ENCODE measurements at places on chromosomes 1 and 21. TPM values are rescaled to one million over a fixed set of nuclear protein-coding genes. Genes with fewer than 3 reads are reported as not detected.

DNA sequence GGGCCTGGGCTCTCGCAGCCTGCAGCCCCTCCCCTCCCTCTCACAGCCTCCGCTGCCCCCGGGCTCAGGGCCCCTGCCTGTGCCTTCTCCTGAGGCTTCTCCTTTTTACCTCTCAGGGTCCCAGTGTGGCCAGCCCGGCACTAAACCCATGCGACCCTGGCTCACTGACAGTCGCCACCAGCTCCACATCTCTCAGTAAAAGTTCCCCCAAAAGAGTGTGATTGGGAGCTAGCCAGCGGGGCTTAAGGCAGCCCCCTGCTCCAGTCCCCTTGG lies 26.6 kb downstream of the PDE9A start:
- DNase-seq, result no peak
- H3K36me3 ChIP-seq, result no peaks in the 10 kb centered on the region
- H3K4me3 ChIP-seq, result no peak overlapping the region
- peaks cover 57% of the 10 kb centered on the region for H3K4me1 ChIP-seq
- no peaks in the 10 kb centered on the region for H3K27me3 ChIP-seq

DNA sequence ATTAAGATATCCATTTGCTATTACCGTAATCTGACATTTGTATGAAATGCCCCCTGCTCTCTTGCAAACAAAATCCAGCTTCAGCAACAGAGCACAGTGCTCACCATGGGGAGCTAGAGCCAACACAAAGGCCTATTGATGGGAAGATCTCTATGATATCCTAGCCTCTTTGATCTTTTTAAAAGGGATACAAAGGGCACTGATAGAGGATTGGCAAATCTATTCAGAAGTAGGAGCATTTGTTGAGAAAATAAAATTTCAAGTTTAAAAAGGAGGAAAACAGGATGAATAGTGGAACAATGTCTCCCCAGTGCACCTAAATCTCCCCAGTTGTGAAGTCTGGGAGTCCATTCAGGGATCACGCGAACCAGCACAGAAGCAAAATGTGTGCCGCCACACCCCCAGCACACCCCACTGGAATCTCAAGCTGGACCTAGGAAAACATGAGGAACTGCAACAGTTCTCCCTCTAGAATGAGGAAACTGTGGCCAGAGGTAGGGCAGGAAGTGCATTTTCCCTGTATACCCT lies 32.2 kb downstream of the MRAP start:
- H3K4me3 ChIP-seq, result no peak overlapping the region
- H3K36me3 ChIP-seq, result peaks cover 75% of the 10 kb centered on the region
- H3K4me1 ChIP-seq, result peaks cover 9% of the 10 kb centered on the region
- H3K27ac ChIP-seq, result no peak overlapping the region
- DNase-seq, result no peak
- no peaks in the 10 kb centered on the region for H3K27me3 ChIP-seq

GRCh38 chr1:168913711-168914463 lies 184.9 kb upstream of the DPT start:
- no peaks in the 10 kb centered on the region for H3K36me3 ChIP-seq
- peaks cover 7% of the 10 kb centered on the region for H3K27me3 ChIP-seq
- no peak for DNase-seq
- no peak overlapping the region for H3K27ac ChIP-seq

- H3K36me3 ChIP-seq, result peaks cover 17% of the 10 kb centered on the region
- no peaks in the 10 kb centered on the region for H3K27me3 ChIP-seq
- no peak overlapping the region for H3K4me3 ChIP-seq
- no peak overlapping the region for H3K27ac ChIP-seq
Measured at GRCh38 chr1:24452922-24453485, 37.4 kb downstream of the NIPAL3 start.

- H3K4me3 ChIP-seq, result peak within 1 kb of the TSS; percentile 96
- H3K4me1 ChIP-seq, result peaks cover 35% of the 10 kb centered on the region
- H3K27me3 ChIP-seq, result no peaks in the 10 kb centered on the region
Measured at GRCh38 chr1:232950197-232951176, at the start of gene NTPCR. NTPCR (plus strand) TSS chr1:232950611; CDS start chr1:232950711, 100 bp downstream.

DNA sequence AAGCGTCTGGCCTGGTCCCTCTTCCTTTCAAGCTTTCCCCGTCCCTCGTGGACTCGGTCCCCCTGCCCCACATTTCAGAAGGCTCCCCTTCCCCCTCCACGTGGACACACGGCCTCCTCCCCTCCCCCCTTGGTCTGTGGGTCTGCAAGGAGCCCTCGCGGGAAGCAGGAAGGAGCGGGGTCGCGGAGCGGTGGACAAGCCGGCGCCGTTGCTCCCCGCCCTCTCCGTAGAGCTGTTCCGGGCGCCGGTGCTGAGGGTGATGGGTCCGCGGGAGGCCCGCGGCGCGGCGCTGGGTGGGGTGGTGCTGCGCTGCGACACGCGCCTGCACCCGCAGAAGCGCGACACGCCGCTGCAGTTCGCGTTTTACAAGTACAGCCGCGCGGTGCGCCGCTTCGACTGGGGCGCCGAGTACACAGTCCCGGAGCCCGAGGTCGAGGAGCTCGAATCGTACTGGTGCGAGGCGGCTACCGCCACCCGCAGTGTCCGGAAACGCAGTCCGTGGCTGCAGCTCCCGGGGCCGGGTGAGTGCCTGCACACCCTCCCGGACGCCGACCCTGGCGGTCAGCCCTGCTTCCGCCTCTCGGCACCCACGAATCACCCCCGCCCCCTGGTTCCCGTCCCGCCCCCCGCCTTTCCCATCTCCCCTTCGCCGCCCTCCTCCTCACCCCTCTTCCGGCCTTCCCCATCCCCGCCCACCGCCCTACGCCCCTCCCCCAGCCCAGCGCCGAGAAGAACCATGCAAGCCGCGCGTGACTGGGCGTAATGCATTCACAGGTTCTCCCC lies 5.3 kb downstream of the FCRLB start:
- H3K4me1 ChIP-seq, result peaks cover 62% of the 10 kb centered on the region
- H3K4me3 ChIP-seq, result peak overlapping the region; percentile 93
- peaks cover 26% of the 10 kb centered on the region for H3K27me3 ChIP-seq

GRCh38 chr1:226915672-226915995 lies 24.5 kb upstream of the COQ8A start:
- H3K4me3 ChIP-seq, result no peak overlapping the region
- H3K36me3 ChIP-seq, result no peaks in the 10 kb centered on the region
- DNase-seq, result no peak
- no peaks in the 10 kb centered on the region for H3K27me3 ChIP-seq
- H3K4me1 ChIP-seq, result no peaks in the 10 kb centered on the region
- H3K27ac ChIP-seq, result no peak overlapping the region

DNA sequence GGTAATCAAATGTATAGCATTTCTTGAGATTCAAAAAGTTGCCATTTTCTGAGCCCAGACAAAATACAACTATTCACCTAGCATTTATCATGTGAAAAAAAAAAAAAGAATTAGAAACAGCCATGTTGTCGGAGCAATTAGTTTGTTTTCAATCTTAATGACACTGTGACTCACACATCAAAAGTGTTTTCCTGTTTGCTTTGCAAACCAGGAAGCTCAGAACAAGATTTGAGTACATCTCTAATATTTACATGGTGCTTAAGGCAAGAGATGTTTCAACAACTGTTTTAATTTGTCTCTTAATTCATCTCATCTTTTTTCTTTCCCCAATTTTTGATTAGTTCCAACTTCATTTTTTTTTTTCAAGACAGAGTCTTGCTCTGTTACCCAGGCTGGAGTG lies 62.5 kb upstream of the CAPZB start:
- no peak overlapping the region for H3K4me3 ChIP-seq
- no peaks in the 10 kb centered on the region for H3K36me3 ChIP-seq
- H3K4me1 ChIP-seq, result peaks cover 5% of the 10 kb centered on the region

The OR14K1 gene
- not detected for total RNA-seq

The KRTAP7-1 gene
- total RNA-seq, result not detected

The TBX19 gene
- total RNA-seq, result 0.56 TPM

The E2F2 gene
- total RNA-seq, result 37.5 TPM

Data from activated naive CD8-positive, alpha-beta T cell treated with anti-CD3 and anti-CD28 coated beads for 36 hours (primary cell).